ENCODE measurements at places on chromosomes 1 and 21.
A peak's percentile ranks its signal among the peaks of the same experiment; 100 is the strongest.

- no peak for DNase-seq
Measured at GRCh38 chr1:147478521-147478920, 62.8 kb upstream of the BCL9 start.

- no peak for DNase-seq
Measured at GRCh38 chr1:159408862-159409400, 23.1 kb upstream of the OR10J4 start.

- peak; percentile 5 for DNase-seq
Measured at GRCh38 chr1:201383647-201384405, 6.3 kb upstream of the TNNT2 start.

- no peak for DNase-seq
Measured at GRCh38 chr1:6591222-6591621, 11.4 kb downstream of the ZBTB48 start.

- no peak for DNase-seq
Measured at GRCh38 chr1:56644064-56644918, 823 bp upstream of the PRKAA2 start.

DNA sequence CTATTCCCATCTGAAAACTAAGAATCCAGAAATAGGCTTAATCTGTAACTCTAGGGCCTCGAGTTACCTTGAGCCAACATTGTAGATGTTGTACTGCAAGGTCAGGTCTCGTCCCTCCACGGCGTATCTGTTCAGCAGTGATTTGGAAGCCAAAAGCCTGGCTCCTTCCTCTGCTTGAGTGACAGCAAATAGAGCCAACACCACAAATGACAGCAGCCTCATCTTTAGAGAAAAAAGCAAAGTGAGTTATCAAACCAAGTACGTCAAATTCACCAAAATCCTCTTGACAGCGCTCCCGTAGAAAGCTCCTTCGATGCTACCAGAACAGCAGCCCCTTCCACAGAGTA is 832 bp downstream of the SSR2 start:
- no peak for DNase-seq

DNA sequence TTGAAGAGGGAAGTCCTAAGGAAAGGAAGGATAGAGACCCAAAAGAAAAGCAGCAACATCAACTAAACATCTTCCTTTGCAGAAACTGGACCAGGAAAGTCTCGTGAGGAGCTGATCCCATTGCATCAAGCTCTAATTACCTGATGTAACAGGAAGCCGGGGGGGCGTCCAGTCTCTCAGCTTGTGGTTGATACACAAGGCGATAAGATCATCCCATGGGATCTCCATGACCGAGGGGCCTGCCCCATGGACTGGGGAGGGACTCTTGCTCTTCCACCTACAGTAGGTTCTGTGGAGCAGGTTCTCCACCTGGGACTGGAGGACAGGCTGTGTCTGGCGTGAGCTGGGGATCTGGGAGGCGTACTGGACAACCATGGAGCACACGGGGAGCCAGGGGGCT is 14.8 kb upstream of the LSS start:
- no peak for DNase-seq

DNA sequence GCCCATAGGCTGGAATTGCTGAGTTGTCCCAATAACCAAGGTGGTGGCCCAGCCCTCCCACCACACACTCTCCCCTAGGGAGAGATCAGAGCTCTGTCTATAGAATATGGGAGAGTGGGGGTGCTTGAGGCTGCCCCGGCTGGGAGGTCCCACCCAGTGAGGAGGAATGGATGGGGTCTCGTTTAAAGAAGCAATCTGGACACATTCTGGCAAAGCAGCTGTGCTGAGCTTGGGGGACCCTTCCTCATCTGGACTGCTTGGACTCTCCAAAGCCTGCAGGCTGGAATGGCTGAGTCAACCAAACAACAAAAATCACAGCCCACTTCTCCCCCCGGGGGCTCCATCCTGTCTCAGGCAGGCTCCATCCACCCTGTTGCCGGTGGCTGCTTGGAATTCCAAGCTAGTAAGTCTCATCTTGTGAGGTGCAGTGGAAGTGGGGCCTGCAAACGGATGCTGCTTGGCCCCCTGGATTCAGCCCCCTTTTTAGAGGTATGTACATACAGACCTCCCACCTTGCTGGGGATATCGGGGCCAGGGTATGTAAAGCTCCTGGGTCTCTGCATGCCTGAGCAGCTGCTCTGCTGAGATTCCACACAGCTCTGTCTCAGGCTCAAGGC is 67.1 kb upstream of the FAM78B start:
- no peak for DNase-seq

DNA sequence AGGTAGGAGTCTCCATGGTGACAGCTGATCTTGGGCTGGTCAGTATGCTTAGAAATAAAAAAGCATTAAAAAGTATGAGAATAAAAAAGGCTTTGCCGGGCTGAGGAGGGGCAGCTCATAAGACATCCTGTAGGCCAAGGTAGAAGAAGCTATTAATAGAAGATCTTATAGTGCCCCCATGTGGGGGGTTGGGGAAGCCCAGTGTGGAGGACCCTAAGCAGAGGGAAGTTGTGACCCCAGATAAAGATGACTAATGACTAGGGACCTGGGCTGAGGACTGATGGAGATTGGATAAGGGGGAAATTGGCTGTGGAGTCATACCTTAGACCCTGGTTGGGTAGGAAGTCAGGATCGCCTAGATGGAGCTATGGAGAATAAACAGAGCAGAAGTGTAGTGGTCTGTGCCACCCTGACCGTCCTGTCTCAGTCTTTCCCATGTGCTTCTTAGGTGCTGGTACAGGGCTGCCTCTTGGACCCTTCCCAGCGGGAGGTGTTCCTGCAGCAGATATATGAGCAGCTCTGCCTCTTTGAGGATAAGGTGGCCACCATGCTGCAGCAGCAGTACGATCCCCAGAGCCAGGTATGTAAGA is 25.0 kb downstream of the SZT2 start:
- peak; percentile 37 for DNase-seq

DNA sequence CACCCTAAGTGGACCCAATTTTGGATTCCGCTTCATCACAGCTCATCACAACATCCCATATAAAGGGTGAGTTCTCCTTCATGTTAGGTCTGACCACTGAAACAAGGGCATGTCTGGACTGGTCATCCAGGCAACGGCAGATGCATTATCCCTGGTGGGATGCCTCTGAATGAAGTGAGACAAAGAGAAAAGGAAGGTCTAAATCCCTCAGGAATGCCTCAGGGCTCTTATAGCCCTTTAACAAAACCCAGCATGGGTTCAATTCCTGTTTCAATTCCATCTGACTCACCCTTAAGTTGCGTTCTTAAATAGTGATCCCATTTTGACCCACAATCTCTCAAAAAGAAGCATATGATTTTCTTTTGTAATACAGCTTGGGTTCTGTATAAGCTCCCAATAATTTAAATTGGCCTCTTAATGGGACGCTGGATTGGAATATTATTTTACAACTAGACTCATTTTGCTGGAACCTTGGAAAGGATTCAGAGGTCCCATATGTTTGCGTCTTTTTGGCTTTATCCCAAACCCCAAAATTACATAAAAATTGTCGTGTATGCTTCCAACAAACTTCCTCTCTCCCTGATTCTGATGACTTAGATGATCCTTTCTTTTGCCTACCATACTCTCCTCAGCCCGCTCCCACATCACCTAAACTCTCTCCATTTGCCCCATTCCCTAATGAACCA is 287.4 kb upstream of the ZP4 start:
- DNase-seq, result no peak

GRCh38 chr1:108843390-108844137 is 13.3 kb downstream of the AKNAD1 start:
- DNase-seq, result no peak

DNA sequence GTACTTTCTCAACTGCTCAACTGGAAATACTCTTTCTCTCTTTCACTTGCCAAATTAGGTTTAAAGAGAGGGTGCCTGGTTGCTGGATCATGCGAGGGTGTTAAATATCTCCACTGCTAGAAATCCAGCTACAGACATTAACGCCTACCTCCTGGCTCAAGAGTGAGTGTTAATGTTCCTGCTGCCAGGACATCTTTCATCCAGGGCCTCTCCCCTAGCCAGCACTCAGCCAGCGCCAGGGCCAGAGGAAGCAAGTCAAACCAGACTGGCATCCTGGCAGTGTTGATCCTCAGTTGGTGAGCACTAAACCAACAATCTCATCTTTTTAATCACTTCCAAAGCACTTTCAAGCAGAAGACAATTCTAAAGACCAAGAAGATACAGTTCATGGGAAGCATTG is 92.9 kb upstream of the BARHL2 start:
- no peak for DNase-seq

DNA sequence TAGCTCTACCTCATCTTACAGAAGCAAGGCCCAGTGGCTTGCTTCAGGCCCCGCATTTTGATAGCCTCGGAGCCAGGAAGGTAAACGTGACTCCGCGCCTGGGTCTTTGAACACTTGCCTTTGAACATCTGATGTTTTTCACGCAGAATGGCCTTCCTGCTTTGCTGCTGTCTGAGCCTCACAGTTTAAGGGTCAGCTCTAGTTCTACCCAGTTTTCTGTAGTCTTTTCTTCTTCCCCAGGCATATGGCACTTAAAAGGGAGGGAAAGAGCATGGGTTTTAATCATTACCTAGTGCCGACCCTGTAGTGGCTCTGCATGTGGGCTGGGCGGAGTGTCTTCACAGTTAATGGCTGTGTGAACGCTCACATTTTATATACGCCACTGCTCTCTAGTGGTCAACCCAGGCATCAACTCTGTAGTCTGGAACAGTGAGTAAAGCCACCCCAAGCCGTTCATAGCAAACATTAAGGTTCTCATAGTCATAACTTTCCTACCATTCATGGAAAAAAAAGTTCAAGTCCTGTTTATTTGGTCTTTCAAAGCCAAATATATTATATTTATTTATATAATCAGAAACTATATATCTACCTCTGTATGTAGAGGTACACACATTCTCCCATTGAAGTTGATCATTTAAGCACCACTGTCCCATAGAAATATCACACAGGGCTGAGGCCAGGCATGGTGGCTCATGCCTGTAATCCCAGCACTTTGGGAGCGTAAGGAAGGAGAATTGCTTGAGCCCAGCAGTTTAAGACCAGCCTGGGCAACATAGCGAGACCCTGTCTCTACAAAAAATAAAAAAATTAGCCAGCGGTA is 78.1 kb downstream of the IER5 start:
- peak; percentile 65 for DNase-seq
